ENCODE measurements at places on chromosomes 13 and 19.

- DNase-seq: no peak
These were observed 139.3 kb downstream of the DACH1 start for GRCh38 chr13:71727662-71728061.

DNA sequence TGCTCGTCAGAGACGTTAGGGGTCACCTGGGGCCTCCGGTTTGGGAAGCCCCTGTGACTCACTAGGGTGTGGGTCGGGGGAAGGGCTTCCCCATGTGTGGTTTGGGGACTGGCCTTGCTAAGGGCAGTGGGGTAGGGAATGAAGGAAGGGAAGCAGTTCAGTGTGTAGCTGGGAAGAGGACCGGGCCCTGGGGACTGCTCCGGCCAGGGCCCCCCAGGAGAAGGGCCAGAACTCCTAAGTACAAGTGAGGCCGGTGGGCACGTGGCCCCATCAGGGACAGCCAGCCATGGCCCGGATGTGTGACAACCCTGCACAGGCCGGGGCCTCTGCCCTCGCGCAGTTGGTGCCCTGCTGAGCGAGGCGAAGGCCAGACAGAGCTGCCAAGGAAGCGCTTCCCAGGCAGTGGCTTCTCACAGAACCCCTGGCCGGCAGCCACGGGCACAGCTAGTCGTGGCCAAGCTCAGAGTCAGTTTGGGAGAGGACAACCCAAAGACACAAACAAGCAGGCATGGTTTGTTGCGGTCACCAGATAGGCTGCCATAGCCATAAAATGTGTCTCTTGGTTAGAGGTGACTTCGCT, 25.7 kb downstream of the TEX29 start:
- DNase-seq: no peak

DNA sequence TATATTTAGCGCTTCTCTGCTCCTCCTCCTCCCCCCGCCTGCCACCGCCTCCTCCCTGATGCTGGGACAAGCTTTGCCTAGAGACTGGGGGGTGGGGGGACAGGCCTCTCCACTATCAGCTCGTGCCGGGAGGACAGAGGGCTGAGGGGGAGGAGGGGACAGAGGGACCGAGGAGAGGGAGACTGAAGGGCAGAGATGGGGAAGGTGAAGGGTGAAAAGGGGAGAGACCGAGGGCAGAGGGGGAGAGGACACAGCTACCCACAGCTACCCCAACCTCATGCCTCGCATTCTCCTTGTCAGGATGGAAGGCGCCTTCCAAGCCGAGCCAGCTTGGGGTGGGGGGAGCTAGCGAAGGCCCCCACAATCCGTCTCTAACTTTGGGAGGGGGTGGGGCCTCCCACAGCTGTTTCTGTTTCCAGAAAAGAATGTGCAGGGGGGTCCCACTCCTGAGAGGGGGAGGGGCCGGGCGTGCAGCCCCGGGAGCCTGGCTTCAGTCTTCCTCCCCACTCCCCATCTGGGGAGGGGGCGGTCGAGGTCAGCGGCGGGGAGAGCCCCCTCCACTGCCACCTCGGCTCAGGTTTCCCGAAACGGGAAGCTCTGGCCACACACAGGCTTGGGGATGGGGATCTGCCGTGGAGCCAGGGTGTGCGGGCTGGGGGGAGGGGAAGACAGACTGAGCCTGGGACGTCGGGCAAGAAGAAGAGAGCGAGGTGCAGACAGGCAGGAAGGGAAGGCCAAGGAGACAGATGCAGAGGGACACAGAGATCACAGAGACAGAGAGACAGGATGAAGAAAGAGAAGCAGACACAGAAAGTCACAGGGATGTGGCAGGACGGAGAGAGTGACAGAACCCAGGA, 1.6 kb downstream of the DACT3 start:
- DNase-seq: no peak

GRCh38 chr13:70703755-70704154, 595.5 kb upstream of the KLHL1 start:
- DNase-seq: no peak

DNA sequence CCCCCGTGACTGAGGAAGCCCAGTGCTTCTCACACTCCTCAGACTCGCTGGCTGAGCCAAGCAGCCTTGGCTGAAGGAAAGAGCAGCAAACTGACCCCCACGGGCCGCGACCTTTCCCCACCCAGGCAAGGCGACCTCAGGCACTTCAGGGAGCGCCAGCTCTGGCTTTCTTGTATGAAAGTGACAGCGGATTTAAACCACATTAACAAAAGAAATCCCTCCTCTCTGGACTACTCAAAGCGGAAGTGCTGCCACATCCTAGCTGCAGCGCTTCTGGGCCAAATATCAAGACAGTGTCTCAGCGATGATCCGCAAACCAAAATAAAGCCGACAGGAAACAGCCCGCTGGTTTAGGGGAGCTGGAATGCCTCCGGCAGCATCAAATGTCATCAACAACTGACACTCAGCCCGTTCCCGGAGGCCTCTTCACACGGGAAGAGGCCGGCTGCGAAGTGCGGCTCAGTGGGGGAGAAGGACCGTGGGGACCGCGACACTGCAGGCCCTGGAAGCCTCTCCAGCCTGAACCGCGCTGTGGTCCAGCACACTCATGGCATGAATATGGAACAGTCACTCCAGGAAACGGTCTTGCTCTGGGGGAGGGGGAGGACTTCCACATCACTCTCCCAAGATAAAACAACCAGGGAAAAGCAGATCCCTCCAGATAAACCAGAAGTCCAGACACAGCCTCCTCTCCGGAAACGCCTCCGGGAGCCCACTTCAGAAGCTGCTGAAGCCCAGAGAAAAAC, 1.4 kb downstream of the RASA3 start:
- no peak for DNase-seq

- DNase-seq: no peak
These were observed 7.1 kb upstream of the KLK5 start for GRCh38 chr19:50959731-50960500.

- no peak for DNase-seq
These were observed 12.0 kb upstream of the SHFL start for GRCh38 chr19:10074153-10074552.

- no peak for DNase-seq
These were observed 5.3 kb upstream of the KPTN start for GRCh38 chr19:47489072-47489914.

DNA sequence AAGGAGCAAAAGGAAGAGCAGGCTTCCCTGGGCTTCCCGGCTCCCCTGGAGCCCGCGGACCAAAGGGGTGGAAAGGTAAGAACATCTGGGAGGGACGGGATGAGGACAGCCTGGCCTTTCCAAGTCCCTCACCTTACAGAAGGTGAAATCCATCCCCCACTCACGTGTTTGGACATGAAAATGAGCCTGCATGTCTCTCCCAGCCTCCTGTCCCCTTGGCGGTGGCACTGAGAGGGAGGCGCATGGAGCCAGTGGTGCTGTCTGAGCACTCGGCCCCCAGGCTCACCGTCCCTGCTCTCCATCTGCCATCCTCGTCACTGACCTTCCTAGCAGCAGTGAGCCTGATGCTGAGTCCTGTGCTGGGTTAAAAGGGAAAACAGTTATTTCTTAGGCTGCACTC, 104.2 kb downstream of the RAB20 start:
- no peak for DNase-seq

DNA sequence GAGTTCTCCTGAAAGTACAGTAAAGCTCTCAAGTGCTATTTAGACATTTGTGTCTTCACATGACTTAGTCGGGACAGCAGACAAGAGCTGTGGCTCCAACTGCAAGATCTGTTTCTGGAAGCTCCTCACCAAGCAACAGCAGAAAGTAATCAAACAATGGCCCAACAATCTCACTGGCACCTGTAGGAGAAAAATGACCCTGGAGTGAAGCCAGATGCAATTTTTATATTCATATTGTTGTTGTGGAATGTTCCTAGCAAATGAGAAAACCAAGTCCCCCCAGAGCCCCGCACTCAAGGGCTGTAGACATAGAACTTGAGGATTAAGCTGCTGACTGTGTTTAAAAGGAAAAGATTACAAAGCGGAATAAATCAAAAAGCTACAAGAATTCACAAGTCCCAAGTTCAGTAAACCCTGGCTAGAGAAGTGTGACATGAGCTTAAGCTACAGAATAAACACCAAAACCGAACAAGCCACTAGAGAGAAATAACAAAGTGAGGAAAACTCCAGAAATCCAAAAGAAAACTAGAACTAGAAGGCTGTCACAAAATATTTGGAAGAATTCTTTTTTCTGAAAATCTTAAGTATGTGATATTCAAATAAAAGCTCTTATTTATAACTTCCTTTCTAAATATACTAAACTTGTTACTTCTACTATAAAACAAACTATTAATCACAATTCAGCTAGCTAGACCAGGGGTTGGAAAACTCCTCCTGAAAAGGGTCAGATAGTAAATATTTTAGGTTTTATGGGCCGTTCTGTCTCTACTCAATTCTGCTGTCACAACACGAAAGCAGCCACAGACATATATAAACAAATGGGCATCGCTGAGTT, 454.5 kb downstream of the SUCLA2 start:
- no peak for DNase-seq

GRCh38 chr13:113358653-113359190, 5.2 kb downstream of the GRTP1 start:
- DNase-seq: no peak

Measured in activated CD8-positive, alpha-beta memory T cell treated with anti-CD3 and anti-CD28 coated beads for 1 hour (primary cell).